ENCODE measurements at places on chromosomes 3 and 15.

DNA sequence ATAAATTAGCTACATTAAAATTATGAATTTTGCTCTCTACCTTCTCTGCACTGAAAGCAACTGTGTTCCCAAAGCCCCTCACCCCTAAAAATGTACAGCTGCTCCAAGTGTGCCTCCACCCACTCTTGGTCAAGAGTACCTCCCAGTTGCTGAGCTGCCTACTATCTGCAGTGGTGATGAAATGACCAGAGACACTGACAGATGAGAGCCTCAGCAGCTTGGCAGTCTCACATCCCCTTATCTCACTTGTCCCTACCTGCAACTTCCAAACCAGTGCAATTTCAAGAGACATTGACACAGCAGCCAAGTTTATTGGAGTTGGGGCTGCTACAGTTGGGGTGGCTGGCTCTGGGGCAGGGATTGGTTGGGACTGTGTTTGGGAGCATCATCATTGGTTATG, 52.2 kb upstream of the COL6A5 start:
- DNase-seq = no peak

GRCh38 chr3:13073326-13074005, at the start of gene IQSEC1:
Gene IQSEC1 (minus strand): TSS chr3:13073429. CDS start chr3:13073014, 415 bp downstream.
- DNase-seq = no peak

GRCh38 chr3:160012108-160012507, 23.5 kb downstream of the IL12A start:
- no peak for DNase-seq

GRCh38 chr15:42034628-42035434, 14.0 kb upstream of the PLA2G4E start:
- no peak for DNase-seq

Measured in kidney capillary endothelial cell (primary cell).